ENCODE measurements at places on chromosomes 7 and 10.

DNA sequence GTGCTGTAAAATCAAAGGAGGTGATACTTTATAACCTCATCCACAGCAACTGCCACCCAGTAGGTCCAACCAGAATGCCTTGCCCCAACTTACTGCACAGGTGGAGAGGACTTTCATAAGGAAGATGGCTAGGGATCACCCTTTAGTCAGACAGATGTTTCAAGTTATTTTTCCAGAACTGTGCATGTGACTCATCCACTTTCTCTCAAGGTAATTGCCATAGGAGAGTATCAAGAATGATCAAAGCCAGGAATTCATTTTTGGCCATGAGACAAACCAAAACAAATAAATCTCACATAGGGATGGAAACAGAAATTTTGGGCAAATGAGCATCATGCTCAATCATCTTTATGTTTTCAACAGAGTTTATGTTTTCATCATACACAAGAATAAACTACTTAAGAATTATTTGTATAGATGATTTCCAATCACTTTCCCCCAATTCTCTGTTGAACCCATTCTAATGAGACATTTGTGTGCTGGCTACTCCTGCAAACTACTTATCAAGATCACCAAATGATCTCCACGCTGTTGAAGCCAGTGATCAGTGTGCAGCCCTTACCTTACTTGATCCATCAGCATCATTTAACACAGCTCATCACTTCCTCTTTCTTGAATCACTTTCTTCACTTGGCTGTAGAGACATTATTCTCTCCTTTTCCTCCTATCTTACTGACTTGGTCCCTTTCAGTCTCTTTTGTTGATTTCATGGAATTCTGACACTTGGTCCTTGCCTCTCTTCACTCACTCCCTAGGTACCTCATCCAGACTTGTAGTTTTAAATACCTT, 74.0 kb downstream of the SLC16A9 start:
- no peak for DNase-seq

DNA sequence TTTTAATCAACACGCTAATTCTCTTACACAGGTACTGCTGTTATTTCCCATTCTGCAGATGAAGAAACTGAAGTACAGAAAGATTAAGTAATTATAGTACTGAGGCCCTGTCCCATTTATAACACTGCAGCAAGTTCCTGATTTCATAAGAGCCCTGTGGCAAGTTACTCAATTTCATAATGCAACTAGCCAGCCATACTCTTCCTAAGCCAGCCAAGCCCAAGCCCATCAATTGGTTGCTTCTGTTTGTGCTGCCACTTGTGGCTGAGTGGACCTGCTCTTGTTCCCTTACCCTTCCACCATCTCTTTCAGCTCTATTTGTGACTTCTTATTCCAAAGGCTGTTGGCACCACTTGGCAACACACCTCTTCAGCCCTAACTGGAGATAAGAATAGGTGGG, 19.7 kb upstream of the PRPF18 start:
- no peak for DNase-seq

- no peak for DNase-seq
These were observed 114.5 kb downstream of the HIP1 start for GRCh38 chr7:75624134-75624832.

DNA sequence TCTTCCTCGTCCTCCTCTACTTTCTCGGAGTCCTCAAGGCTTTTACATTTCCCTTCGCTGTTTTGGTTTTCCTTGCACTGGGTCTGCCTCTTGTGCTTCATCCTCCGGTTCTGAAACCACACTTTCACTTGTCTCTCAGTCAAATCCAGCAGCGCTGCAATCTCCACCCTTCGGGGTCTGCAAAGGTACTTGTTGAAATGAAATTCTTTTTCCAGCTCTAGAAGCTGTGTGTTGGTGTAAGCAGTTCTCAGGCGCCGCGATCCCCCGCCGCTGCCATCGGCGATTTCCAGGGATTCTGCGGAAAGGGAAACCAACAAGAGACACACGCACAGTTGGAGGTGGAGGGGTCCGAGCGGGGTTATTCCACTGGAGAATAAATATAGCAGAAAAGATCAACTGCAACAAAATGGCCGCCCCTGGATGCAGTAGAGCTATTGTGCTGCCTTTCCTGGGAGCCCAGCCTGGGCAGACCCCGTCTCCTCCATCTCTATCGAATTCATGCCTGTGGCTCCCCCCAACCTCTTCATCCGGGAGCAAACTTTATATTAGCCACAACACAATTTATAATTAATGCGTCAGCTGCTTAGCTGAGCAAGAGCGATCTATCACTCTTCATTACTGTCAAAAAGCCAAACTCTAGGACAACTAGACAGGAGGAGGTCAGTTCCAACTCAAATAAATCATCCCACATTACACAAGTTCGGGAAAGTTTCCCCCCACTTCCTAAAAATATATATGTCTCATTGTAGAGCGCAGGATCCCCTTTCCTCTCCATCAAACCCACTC, 1.1 kb downstream of the HOXA2 start:
- DNase-seq = no peak

DNA sequence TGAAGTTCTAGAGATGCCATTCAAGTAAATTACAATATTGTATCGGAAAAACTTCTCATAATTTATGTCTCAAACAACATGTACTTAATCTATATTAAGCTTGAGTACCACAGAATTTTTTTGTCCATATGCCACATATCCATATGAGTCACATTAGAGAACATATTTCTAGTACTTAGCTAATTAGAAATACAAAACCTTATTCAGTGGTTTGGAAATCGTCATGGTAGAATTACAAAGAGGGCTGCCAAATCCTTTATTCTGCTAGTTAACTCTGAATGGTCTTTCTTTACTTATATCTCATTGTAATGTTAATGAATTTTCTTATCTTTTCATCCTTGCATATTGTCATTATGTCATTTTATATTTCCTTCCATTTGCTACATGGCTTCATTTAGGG, 9.0 kb upstream of the VIM start:
- no peak for DNase-seq

- no peak for DNase-seq
These were observed 311.2 kb downstream of the RNLS start for GRCh38 chr10:88271761-88272543.

DNA sequence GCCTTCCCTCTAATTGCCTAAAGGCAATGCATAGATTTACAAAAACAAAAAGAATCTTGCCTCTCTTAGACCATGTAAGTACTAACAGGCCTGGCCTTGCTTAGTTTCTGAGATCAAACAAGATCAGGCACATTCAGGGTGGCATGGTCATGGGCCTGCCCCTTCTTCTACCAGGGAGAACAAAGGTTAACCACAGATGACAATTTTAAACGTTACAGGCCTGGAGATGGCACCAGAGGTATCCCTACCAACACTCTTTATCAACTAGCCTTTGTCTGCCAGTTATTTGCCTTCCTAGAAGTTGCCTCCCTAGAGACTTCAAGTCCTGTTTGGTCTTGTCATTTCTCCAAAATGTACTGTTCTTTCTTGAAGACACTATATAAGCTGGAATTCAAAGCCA, 252.6 kb downstream of the DOCK4 start:
- DNase-seq = peak; percentile 64

DNA sequence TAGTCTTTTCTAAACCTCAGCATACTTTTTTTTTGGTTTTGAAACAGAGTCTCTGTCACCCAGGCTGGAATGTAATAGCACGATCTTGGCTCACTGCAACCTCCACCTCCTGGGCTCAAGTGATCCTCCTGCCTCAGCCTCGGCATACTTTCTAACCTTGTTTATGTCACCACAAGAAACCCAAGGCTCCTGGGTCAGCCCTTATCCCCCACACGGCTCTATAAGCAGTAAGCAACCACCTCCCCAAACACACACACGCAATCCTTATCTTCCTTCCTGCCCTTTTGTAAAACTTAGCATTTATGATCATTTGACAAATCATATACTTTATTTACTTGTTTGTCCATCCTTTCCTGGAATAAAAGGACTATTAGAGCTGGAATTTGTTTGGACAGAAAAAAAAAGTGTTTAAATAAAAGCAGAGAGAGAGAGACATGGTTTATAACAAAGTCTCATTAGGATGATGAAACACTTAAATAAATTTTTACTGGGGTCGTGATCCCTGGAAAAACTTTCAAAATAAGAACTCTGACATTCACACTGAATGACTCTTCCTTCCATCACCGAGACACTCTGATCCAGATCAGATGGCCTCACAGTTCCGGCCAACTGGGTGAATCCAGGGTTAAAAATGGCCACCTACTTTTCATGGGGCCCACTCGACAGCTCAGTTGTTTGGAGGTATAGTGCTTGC, 72.7 kb upstream of the PIK3CG start:
- no peak for DNase-seq

DNA sequence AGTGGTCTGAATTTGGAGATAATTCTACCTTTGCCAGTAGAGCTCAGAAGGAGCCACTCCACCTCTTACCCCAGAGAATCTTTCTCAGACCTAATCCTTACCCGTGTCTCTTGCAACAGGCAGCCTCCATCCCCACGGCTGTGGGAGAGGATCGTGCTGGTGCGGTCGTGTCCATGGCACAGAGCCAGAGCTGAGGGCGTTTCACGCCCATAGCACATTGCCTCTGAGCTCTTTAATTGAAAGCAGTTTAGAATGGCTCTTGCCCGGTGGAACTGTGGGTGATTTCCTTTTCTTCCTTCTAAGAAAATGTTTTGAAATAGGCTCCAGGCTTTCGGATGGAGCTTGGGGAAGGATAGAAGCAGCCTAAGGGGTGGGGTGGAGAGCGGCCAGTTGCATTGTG, 41.5 kb downstream of the PRF1 start:
- DNase-seq = no peak

GRCh38 chr10:129331839-129332220, 135.2 kb upstream of the MGMT start:
- DNase-seq = no peak

- no peak for DNase-seq
These were observed 526 bp downstream of the ZNF248 start for GRCh38 chr10:37856881-37857286.

DNA sequence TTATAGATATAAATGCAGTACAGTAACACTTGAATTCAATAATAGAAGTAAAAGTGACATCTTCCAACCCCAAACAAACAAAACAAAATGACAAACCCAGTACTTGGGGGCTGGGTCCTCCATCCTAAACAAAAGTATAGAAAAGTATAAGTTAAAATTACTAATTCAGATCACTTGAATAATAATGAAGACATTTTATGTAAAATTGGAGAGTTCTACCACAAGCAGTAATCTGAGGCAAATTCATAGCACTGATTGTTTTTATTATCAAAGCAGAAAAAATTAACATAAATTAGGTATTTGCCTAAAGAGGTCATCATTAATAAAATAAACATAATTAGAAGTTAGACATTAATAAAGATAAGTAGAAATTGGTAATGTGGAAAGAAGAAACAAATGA, 81.5 kb downstream of the ITPRID1 start:
- no peak for DNase-seq

- no peak for DNase-seq
These were observed 159.1 kb downstream of the LRRC4 start for GRCh38 chr7:127872122-127872521.

DNA sequence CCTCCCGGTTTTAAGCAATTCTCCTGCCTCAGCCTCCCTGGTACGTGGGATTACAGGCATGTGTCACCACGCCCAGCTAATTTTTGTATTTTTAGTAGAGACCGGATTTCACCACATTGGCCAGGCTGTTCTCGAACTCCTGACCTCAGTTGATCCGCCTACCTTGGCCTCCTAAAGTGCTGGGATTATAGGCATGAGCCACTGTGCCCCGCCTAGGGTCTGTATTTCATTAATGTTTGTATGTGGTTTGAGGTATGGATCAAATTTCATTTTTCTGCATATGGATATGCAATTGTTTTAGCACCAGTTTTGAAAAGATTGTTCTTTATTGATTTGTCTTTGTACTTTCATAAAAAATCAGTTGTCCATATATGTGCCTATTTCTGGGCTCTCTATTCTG, 26.0 kb downstream of the CYP26A1 start:
- no peak for DNase-seq

DNA sequence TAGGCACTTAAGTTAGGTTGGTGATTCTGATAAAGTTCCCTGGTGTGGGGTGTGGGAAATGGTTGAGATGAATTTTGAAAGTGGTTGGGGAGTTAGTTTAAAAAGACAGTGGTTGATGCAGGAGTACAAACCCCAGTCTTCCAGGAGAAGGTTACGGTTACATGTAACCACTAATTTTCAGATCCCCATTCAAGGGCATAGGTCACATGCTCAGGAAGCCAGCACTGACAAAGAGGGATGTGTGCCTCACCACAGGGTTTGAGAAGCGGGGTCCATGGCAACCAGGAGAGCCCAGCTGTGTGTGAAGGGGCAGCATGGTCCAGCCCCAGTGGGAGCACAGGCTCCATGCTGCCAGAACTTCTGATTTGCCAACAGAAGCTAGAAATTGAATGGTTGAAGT, 144.2 kb downstream of the MDFIC start:
- DNase-seq = no peak

GRCh38 chr10:88974012-88974411, 16.6 kb upstream of the FAS start:
- DNase-seq = no peak

DNA sequence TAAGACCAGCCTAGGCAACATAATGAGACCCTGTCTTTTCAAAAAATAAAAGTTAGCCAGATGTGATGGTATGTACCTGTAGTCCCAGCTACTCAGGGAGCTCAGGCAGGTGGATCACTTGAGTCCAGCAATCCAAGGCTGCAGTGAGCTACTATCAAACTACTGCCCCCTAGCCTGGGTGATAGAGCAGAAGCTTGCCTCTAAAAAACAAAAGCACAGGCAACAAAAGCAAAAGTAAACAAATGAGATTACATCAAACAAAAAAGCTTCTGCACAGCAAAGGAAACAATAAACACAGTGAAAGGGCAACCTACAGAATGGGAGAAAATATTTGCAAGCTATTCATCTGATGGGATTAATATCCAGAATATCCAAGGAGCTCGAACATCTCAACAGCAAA, 65.4 kb downstream of the FANK1 start:
- no peak for DNase-seq

GRCh38 chr10:2618690-2619089, 448.7 kb upstream of the PFKP start:
- DNase-seq = no peak

DNA sequence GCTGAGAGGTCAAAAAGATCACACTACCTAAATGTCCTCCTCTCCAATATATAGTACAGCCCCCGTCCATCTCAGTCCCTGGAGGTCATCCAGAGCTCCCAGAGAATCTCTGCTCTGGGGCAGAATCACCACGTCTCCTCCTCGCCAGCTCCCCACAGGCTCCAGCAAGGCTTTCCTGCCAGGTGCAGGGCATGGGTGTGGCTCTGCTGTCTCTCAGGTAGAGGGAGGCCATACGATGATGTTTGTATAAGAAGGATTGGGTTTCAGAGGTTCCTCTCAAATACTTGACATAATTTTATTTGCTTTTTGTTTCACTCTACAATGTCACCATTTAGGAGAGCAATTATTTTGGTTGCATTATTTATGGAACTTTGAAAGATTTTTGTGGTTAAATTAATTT, 98.3 kb upstream of the PRSS58 start:
- DNase-seq = no peak

- peak; percentile 99 for DNase-seq
These were observed at the start of gene TBC1D12 for GRCh38 chr10:94402204-94402842. Gene TBC1D12 (plus strand): TSS chr10:94402541. CDS start chr10:94402614, 73 bp downstream.

DNA sequence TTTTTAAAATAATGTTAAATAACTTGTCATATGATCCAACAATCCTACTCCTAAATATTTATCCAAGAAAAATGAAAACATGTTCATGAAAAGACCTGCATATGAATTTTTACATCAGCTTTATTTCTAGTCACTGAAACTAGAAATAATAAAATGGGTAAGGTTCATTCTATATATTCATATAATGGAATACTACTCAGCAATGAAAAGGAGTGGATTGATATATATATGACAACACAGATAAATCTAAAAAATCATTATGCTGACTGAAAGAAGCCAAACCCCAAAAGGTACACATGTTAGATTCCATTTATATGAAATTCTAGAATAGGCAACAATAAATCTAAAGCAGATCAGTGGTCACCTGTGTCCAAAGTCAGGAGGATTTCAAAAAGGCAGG, 84.9 kb upstream of the PCBD1 start:
- DNase-seq = no peak
